ENCODE measurements at places on chromosomes 12 and 14. TPM values are rescaled to one million over a fixed set of nuclear protein-coding genes. Genes with fewer than 3 reads are reported as not detected.
A peak's percentile ranks its signal among the peaks of the same experiment; 100 is the strongest.

The LRRK2 gene
- 16.8 TPM for total RNA-seq

The LRCOL1 gene
- total RNA-seq = not detected

The RBM19 gene
- total RNA-seq = 16.5 TPM

DNA sequence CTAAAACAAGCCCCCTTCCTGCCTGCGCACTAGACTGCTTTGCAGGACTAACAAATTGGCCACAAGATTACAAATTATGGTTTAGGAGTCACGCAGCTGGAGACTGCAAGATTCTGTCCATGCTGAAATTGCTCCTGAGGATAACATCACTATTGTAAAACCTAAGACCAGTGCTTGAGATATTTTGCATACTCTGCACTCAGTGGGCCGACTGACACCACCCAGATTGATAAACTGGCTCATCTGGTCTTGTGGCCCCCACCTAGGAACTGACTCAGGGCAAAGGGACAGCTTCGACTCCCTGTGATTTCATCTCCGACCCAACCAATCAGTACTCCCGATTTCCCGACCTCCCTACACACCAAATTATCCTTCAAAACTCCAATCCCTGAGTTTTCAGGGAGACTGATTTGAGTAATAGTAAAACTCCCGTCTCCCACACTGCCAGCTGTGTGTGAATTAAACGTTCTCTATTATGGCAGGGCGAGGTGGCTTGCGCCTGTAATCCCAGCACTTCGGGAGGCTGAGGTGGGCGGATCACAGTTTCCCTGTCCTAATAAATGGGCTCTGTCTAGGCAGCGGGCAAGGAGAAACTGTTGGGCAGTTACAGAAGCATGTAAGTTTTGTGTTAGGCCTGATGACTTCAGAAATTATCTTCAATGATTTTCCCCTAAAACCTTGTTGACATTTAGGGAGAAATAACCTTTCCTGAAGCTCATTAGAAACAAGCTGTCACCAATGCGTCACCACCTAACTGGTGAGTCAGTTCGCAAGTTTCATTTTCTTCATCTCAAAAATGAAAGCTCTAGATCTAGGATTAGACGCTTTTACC lies 5.3 kb upstream of the UBC start:
- no peak for DNase-seq

DNA sequence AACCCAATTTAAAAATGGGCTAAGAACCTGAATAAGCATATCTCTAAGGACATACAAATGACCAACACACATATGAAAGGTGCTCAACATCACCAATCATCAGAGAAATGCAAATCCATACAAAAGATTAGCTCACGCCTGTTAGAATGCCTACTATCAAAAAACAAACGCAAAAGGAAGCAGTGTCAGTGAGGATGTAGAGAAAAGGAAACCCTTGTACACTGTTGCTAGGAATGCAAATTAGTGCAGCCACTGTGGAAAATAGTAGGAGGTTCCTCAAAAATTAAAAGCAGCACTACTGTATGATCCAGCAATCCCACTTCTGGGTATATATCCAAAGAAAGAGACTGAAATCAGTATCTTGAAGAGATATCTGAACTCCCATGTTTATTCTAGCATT lies 133.0 kb downstream of the CPNE8 start:
- DNase-seq = no peak

DNA sequence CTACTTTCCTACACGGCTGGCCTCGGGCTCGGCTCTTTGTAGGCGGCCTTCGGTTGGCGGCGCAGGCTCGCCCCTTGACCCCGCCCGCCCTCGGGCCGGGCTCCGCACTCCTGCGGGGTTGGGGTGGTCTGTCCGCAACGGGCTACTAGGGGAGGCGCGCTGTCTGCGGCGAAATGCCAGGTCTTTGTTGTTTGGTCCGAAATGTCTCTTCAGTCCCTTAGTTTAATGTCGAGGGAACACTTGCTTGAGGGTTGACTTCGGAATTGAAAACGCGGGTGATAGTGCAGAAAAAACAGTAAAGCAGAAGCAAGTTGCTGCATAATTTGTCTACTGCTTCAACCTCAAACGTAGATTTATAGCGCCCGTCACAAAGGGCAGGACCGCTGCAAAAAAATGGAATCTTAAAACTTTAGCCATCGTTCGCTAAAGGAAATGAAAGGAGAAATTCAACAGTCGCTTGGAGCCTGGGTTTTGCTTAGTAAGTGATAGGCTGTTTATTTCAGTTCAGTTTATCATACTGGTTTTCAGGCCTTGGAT lies 390 bp downstream of the JKAMP start:
- DNase-seq = no peak

- DNase-seq = no peak
Observed at GRCh38 chr14:57785058-57785457, 80.8 kb downstream of the SLC35F4 start.

DNA sequence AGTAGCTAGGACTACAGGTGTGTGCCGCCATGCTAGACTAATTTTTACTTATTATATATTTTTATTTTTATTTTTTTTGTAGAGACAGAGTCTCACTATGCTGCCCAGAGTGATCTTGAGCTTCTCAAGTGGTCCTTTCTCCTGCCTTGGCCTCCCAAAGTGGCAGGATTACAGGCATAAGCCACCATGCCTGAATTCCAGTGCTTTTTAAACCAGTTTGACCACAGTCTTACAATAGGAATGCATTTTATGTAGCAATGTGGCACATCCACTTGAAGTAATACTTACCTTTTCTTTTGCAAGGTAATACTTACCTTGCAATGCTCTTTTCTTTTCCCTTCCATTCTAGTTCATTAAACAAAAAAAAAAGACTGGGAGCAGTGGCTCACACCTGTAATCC lies 38.0 kb upstream of the CPM start:
- DNase-seq = no peak

DNA sequence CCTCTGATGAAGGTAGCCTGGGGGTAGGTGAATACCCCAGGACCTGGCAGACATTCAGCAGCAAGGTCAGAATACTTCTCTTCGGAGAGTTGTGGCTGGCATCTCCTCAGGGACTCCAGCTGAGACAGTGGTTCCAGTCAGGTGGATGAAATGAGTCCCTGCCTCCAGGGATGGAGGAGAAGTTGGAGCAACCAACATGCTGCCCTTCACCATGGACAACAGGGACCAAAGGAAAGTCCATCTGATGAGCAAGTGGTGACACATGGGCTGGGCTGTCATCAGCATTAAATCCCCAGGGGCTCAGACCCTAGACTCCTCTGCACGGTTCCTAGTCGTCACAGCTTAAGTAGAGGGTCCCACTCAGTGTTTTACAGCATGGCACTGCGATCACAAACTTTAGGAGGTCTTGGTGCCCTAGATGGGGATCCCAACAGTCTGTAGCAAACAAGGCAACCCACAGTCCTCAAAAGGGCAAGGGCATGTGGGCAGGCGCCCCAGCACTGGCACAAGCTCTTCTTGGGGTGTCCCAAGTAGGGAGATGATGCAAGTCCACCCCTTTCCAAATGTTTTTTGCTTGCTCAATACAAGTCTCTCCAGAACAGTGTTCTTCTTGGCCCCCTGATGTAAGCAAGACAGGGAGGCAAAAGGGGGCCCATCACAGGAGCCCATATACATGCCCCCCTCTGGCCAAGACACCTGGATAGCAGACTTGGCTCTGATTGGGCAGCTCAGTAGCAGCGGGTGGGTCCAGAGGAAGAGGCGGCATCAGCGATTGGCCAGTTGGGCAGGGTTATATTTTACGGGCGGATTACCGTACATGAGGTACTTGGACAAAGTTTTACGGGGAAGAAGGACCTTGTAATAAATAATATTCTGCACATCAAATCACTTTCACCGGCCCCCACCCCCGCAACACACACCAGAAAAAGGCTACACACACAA lies 10.8 kb upstream of the CDH24 start:
- peak; percentile 49 for DNase-seq

GRCh38 chr12:104142543-104142942 lies 4.5 kb upstream of the NFYB start:
- DNase-seq = no peak

All from right cardiac atrium (tissue), 5 donors.